ENCODE measurements at places on chromosomes 3 and 15.

- DNase-seq: no peak
Observed at GRCh38 chr3:99559196-99559595, 79.2 kb upstream of the COL8A1 start.

DNA sequence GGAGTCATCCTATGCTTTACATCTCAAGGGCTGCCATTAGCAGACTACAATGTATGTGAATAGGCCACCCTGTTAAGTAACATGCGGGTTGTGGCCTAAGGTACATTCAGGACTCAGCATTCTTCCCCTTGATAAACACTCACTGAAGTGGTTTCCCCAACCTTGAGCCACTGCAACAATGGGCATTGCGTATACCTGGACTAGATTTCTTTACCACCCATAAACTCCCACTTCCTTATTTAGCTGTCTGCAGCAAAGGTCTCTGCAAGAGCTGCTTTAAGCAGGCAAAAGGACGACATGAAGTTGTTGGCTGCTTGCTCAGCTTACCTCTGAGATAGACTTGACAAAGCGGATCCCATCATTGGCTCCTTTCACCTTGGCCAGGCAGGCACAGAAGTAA is 16.2 kb downstream of the FYCO1 start:
- DNase-seq: peak; percentile 59

DNA sequence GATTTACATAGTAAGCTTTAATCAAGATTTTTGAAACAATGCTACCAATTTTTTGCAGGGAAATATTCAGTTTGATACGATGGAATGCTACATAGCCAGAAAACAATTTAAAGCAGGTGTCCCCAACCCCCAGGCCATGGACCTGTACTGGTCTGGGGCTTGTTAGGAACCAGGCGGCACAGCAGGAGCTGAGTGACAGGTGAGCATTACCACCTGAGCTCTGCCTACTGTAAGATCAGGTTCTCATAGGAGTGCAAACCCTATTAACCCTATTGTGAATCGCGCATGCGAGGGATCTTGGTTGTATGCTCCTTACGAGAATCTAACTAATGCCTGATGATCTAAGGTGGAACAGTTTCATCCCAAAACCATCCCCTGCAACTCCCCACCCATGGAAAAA is 322.6 kb upstream of the NECTIN3 start:
- no peak for DNase-seq

DNA sequence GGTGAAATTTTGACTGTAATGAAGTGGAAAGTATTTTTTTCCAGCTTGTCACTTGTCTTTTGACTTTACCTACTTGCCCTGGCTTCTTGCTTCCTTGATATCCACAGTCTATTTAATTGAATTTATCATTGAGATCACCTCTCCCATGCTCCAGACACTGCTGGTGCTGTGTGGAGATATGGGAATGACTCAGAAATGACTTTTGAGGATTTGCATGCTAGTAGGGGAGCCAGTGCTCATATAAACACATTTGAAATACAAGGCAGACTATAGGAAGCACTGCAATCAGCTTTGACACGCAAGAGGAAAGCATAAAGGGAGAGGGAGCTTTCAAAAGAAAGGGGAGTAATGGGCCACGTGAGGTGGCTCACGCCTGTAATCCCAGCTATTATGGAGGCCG is 7.3 kb upstream of the TRPM1 start:
- no peak for DNase-seq

DNA sequence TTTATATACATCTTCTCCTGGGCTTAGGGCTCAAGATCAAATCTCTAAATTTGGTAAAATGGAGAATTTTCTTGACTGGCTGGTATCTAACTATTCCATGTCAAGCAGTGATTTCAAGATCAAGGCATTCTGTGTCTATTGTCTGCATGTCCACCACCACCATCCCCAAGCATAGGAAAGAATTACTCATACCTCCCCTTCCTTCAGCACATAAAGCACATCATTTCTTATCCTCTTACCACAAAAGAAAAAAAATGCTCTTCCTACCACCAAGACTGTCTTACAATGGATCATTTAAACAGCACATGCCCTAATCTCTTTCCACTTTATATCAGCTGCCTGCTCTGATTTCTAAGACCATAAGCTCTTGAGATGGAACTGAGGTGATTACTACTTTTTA is 470.5 kb upstream of the THBS1 start:
- DNase-seq: no peak

DNA sequence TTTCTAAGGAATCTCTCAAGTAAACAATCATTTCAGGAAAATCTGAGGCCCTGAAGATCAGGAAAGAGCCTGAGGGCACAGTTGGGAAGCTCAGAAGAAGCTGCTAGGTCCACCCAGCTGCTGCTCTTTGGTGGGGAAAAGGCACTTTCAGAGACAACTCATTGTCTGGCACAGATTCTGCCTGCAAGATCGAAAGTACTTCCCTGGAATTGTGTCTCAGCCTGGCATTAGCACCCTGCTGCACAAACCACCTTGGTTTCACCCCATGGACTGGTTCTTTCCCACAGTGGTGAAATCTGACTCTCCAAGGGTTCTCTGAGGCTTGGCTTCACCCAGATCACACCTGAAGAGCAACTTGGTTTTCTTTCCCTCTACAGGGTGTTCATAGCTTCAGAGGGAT is 18.7 kb downstream of the THRB start:
- DNase-seq: no peak

DNA sequence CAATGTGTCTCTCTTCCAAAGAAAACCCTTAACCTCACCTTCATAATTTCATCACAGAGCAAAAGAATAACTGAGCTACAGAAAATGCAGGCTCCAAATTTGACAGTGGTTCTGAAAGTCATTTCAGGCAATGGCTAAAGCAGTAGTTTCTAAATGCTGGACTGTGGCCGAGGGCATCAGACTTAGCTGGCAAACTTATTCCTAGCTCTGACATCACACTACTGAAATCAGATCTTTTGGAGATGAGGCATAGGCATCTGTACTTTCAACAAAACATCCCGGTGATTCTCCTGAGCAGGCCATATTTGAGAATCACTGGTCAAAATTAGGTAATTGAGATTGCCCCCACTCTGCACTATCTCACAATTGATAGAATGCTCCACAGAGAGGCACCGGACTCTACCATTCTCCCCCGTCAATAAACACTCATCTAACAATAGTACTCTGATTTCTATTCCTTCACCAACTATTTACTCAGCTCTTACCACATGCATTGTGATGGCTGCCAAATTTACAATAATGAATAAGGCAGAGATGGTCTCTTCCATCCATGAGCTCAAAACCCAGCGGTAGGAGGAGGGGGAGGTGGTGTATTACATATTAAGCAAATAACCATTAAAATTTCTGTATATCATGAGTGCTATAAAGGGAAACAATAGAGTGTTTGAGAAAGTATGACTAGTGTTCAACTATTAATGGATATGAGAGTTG is 57.3 kb upstream of the SPRED1 start:
- no peak for DNase-seq

- no peak for DNase-seq
Observed at GRCh38 chr3:190384309-190384756, 3.6 kb upstream of the CLDN16 start.

DNA sequence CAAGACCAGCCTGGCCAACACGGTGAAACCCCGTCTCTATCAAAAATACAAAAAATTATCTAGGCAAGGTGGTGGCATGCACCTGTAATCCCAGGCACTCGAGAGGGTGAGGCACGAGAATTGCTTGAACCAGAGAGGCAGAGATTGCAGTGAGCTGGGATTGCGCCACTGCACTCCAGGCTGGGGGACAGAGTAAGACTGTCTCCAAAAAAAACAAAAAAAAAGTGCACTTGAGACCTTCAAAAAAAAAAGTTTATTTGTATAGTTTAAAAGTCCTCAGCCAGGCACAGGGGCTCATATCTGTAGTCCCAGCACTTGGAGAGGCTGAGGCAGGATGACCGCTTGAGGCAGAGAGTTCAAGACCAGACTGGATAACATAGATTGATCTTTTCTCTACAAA is 2.1 kb downstream of the PBRM1 start:
- peak; percentile 37 for DNase-seq

GRCh38 chr15:75989875-75990274 is 22.3 kb downstream of the NRG4 start:
- no peak for DNase-seq

DNA sequence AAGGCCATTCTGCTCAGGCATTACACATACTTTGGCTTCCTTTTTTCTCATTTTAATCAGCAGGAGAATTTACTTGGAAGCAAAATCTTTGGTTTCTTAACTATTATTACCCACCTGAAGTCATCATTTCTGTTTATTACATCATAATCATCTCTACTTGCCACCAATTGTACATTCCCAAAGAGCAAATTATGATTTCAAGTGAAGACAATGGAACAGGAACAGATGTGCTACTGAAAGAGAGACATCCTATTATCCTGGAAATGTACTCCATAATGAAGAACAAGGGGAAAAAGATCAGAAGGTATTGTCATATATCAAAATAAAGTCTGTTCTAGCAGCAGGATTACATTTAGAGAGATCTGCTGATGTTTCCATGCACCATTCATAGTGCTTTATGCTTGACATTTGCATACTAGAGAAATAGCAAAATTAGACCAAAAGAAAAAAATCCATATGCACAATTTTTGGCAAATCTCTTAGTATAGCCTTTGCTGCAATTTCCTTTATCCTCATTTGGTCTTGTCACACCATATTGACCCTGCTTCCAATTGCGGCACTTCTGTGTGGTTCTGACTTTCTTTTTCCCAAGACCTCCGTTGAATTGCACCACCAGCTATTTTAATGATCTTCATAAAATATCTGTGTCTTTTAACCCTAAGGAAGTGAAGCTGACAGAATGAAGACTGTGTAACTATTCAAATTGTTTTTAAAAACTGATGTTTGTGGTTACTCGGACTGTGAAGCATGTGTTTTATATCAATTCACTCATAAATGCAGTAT is 683.8 kb downstream of the ZNF385D start:
- no peak for DNase-seq

- DNase-seq: no peak
Observed at GRCh38 chr15:68114356-68114755, 60.2 kb downstream of the PIAS1 start.

GRCh38 chr3:31714495-31715280 is 182.0 kb downstream of the STT3B start:
- DNase-seq: no peak

DNA sequence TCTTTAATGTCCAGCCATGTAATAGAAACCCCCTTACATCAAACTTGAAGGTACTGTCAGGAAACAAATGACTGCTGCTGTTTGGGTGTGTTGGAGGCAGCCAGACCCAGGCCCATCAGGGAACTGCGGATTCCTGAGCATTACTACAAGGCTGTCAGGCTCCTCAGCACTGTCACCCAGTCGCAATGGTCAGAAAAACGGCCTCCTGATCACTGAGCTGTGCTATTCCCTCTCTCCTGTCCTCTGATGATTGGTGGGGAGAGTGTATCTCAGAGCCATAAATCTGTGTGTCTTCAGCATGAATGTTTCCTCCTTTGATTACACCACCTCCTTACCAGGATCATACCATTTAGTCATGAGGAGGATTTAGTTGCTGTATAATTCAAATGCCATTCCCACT is 135.2 kb upstream of the GADL1 start:
- DNase-seq: no peak
